ENCODE measurements at places on chromosomes 11 and 22.

DNA sequence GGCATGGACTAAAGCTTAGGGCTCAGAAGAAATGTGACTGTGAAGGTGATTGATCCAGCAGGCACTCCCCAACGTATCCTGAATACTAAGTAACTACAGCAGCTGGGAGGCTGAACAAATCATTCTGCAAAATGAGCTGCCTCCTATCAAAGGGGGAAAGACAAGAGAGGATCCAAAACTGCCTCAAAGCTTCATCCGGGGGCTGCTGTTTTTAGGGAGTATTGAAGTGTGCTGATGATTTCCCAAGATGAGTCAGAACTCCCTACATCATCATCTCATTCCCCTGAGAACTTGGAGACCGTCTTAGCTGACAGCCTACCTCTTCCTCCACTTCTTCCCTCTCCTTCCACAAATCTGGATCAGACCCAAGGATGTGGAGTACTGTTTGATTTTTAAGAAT lies 108.4 kb upstream of the GRAMD1B start:
- no peak for DNase-seq

DNA sequence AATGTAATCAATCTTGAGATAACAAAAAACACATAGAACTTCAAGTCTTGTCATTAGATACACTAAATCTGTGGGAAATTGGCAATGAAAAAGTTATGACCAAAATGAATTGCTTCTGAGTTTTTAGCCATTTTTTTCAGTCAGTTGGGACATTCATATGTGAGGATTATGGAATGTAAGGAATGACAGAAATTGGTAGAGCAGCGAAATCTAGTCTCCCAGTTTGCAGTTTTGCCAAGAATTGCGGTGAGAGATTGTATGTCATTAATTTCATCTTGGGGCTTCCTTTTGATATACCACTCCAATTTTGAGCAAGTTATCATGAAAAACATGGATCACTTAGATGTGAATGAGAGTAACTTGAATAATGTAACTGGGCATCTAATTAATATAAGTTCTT lies 49.9 kb downstream of the SIK2 start:
- no peak for DNase-seq

GRCh38 chr11:120261931-120262330 lies 22.0 kb downstream of the POU2F3 start:
- no peak for DNase-seq

- no peak for DNase-seq
Measured at GRCh38 chr22:30743257-30744020, 48.8 kb downstream of the OSBP2 start.

DNA sequence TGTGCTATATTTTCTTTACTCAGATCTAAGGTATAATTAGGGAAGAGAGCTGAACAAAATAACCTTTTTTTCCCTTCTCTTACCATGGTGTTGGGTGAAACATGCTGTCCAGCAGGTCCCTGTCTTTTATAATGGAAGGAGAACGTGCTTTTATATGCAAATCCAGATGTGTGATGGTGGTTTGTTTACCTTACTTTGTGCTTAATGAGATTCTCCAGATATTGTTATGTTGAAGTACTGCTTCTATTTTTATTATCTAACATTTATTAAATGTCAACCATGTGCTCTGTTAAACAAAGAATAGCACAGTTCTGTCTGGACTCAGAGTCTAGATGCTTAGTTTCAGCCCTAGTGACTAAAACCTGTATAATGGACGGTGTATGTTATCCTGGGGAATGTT lies 10.1 kb upstream of the GRIK4 start:
- DNase-seq: no peak

- DNase-seq: no peak
Measured at GRCh38 chr11:3865388-3866193, 10.1 kb downstream of the STIM1 start.

DNA sequence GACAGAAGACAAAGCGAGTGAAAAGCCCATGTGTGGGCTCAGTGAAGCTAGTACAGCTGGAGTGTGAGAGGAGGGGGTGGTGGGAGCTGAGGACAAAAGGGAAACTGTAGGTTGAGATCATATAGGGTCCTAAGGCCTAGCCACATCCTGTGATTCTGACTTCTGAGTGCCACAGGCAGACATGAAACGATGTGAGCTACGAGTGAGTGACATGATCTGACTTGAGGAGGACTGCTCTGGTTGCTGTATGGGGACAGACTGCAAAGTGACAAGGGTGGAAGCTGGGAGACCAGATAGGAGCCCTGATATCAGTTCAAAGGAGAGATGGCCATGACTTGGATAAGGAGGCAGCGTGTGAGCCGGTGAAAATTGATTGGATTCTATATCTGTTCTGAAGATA lies 85.4 kb downstream of the MICAL2 start:
- no peak for DNase-seq

GRCh38 chr22:24319451-24319850 lies 48.8 kb downstream of the SPECC1L start:
- no peak for DNase-seq

DNA sequence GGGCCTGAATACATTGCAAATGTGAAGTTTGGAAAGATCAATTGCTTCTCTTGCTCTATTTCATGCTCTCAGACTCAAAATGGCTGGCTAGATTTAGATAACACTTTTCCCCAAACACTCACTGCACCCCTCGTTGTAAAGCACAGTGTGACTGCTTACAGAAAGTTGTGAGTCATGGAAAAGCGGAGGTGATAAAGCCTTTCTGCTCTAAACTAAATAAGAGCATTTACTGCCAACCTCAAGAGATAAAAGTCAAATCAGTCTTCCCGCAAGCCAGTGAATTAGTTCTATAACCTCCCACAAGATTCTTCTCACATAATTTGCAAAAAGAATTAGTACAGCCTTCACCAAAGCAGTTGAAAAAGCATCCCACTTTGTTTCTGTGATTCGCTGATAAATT lies 168.7 kb downstream of the WT1 start:
- DNase-seq: no peak

DNA sequence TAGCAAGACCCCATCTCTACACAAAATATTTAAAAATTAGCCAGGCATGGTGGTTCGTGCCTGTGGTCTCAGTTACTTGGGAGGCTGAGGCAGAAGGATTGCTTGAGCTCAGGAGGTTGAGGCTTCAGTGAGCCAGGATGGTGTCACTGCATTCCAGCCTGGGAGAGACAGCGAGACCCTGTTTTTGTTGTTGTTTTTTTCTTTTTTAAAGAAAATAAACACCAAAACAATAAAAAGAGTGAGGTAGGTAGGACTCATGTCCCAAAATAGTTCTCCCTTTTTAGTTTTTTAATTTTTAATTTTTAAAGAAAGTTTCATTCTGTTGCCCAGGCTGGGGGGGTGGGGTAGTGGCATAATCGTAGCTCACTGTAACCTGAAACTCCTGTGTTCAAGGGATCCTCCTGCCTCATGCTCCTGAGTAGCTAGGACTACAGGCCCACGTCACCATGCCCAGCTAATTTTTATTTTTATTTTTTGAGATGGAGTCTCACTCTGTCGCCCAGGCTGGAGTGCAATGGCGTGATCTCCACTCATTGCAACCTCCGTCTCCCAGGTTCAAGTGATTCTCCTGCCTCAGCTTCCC lies 25.5 kb upstream of the MALAT1 start:
- no peak for DNase-seq

GRCh38 chr11:83132191-83132590 lies 24.7 kb upstream of the PCF11 start:
- DNase-seq: no peak
